ENCODE measurements at places on chromosomes 2 and 18. TPM values are rescaled to one million over a fixed set of nuclear protein-coding genes. Genes with fewer than 3 reads are reported as not detected.

GRCh38 chr18:5066380-5066977, 130.6 kb downstream of the AKAIN1 start:
- no peak for DNase-seq

GRCh38 chr2:227052879-227053278, 111.1 kb downstream of the COL4A4 start:
- no peak for DNase-seq

- DNase-seq = no peak
Measured at GRCh38 chr2:241011296-241011600, 12.8 kb downstream of the SNED1 start.

- no peak for DNase-seq
Measured at GRCh38 chr18:11899063-11899462, 9.1 kb downstream of the MPPE1 start.

The ASAP2 gene
- polyA plus RNA-seq = 60.8 TPM

- peak; percentile 24 for DNase-seq
Measured at GRCh38 chr18:9147440-9148202, 11.0 kb downstream of the ANKRD12 start.

DNA sequence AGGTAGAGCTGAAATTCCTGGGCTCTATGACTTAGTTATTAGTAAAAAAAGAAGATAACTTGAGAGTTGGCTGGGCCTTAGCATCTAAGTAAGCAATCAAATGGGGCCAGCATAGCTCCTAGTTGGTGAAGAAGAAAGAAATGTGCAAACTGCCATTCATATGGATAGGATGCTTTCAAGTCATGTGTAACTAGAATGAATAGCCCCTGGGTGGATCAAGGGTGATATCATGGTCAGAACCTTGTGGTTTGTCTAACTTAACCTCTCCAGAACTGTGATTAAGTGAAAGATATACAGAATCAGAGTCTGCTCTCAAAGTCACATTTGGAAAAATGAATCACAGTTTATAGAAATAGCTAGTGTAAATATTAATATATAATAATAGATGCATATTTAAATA, 198.7 kb upstream of the DTNA start:
- DNase-seq = no peak

- DNase-seq = no peak
Measured at GRCh38 chr2:203673933-203674332, 32.5 kb upstream of the CD28 start.

The MALL gene
- 14.3 TPM for polyA plus RNA-seq

GRCh38 chr18:11369556-11369955, 220.2 kb upstream of the PIEZO2 start:
- no peak for DNase-seq

DNA sequence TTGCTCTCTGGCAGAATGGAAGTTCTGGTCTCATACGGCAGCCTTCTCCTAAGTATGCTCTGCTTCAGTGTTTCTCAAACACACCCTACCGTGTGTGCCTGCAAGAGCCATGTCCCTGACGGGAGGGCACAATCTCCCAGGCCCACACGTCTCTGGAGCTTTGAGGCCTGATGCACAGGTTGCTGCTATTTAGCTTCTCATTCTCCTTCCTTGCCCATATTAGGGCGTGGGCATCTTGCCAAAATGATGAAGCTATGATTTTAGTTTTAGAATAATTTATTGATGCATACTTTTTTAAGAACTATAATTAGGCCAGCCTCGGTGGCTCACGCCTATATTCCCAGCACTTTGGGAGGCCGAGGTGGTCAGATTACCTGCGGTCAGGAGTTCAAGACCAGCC, 107.9 kb downstream of the RNF144A start:
- no peak for DNase-seq

- DNase-seq = no peak
Measured at GRCh38 chr2:127649100-127649611, 3.2 kb downstream of the GPR17 start.

- DNase-seq = no peak
Measured at GRCh38 chr2:26330114-26330549, 15.8 kb upstream of the SELENOI start.

- peak; percentile 56 for DNase-seq
Measured at GRCh38 chr2:104702031-104702850, 151.7 kb upstream of the POU3F3 start.

The SYT4 gene
- polyA plus RNA-seq = 0.56 TPM

DNA sequence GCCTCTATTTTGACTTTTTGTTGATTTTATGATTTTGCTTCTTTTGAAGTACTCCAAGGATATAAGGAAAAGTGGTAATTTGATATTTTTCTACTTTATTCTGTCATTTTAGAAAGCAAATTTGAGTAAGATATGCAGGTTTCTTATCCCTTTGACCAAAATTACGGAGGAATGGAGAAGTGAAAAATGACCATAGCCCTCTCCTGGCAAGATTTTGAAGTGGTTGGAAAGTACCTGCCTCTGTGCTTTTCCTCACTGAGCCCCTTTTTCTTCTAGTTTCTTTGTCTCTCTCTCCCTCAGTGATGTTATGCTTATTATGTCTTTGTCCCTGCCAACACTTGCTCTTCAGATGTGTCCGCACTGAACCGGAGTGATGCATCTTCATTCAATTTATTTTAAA, 898.1 kb downstream of the EPHA4 start:
- no peak for DNase-seq

DNA sequence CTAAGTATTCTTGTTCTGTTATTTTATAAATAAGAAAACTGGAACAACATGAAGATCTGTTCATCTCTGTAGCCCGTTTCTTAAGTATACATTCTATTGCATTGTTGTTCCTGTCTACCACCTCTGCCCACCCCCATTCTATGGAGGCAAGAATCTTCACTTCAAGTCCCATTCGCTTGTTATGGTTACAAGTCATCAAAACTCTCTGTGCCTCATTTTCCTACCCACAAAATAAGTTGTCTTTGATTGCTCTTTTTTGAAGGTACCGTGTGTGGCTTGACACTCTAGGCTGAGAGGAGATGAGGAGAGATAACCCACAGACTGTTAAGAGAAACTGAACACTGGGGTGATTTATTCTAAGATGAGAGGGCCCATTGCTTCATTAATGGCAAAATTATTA, 2.9 kb upstream of the EVA1A start:
- no peak for DNase-seq

GRCh38 chr2:78034706-78035105, 512.5 kb upstream of the LRRTM4 start:
- no peak for DNase-seq

- no peak for DNase-seq
Measured at GRCh38 chr2:8438996-8439395, 242.9 kb upstream of the ID2 start.

DNA sequence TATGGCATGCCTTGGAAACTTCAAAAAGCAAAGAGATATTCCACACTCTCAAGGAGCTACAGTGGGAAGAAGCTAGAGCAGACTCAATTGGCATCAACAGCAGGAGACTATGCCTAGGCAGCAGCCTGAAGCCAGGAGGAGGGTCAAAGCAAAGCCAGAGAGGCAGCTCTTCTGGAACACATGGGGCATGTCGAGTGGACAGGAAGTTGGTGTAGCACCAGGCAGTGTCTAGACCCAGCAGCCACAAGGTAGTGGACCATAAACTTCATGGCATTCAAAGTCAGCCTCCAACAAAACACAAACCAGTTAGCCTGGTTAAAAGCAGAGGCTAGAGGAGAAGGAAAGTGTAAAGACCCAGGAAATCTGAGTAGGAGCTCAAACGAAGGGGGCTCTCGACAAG, 311.2 kb upstream of the PKDCC start:
- DNase-seq = no peak

The SMYD5 gene
- polyA plus RNA-seq = 38.2 TPM

GRCh38 chr2:26564121-26564644, 77.0 kb downstream of the CIB4 start:
- no peak for DNase-seq

The CNDP1 gene
- 1.7 TPM for polyA plus RNA-seq

GRCh38 chr2:38666556-38666910, 619 bp downstream of the GALM start:
- peak; percentile 36 for DNase-seq

GRCh38 chr2:157124731-157125130, 132.8 kb upstream of the GALNT5 start:
- DNase-seq = no peak

The BCL2 gene
- 22.1 TPM for polyA plus RNA-seq

- DNase-seq = no peak
Measured at GRCh38 chr2:182827182-182827879, 39.1 kb downstream of the FRZB start.

GRCh38 chr2:119468154-119468955, 36.7 kb downstream of the TMEM37 start:
- no peak for DNase-seq

- DNase-seq = no peak
Measured at GRCh38 chr2:232389327-232389726, 10.8 kb downstream of the ALPP start.

DNA sequence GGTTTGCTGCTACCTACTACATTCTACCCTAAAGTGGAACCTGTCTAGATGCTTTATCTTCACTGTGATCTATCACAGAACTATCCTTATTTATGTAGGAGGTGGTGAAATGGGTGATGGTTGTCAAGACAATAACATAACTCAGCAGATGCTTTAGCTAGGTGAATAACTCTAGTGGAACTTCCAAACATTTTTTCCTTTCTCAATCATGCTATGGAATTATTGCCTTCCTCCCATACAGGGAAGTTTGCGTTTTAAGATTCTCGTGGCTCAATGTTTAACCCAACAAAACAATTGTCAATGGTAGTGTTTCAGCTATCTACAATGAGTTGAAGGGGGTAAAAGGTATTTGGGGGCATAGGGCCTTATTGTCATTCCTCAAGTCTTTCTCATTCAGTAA, 82.6 kb upstream of the GLI2 start:
- DNase-seq = no peak

Measured in left renal cortex interstitium (tissue), 4 donors.